ENCODE measurements at places on chromosomes 1 and 21.
A peak's percentile ranks its signal among the peaks of the same experiment; 100 is the strongest.

GRCh38 chr1:64223329-64224151, 20.1 kb downstream of the UBE2U start:
- peak; percentile 85 for DNase-seq

DNA sequence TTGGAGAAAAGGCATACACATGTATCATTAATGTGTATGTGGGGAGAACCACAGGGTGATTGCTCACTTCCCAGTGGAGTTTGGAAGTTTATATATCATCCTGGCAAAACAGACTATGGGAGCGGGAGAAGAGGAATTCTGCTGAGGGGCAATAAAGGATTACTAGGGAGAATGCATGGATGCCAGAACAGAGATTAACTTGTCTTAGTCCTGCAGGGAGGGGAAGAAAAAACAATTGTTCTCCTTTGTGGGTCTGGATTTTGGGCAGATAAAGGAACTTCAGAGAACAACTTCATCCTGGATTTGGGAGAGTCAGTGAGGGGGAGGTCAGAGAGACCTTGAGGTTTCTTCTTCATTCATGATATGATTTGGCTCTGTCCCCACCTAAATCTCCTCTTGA, 55.9 kb upstream of the SOX13 start:
- no peak for DNase-seq

GRCh38 chr1:14106126-14106525, 406.1 kb downstream of the PRDM2 start:
- DNase-seq = no peak

- DNase-seq = peak; percentile 97
These were observed 26.6 kb downstream of the AK4 start for GRCh38 chr1:65174585-65174984.

Data from non-pigmented ciliary epithelial cell (primary cell).